ENCODE measurements at places on chromosomes 1 and 21.

GRCh38 chr1:19312782-19313635, 883 bp downstream of the SLC66A1 start:
- DNase-seq, result no peak

DNA sequence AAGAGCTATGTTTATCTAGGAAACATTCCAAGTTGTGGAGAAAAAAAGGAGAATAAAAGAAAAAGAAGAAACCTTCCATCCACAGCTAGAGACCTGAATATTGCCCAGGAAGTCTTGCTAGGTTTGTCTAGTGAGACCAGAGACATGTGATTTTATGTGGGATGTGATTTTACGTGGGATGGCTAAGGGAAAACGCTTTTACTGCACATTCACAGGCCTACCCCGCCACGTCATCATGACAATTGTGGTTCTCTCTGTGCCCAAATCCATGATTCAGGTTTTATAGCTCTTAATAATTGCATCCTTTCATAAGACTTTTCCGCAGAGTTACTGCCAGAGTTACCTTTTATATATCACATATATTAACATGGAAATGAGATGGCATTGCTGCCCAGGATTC, 86.4 kb upstream of the SSX2IP start:
- DNase-seq, result no peak

DNA sequence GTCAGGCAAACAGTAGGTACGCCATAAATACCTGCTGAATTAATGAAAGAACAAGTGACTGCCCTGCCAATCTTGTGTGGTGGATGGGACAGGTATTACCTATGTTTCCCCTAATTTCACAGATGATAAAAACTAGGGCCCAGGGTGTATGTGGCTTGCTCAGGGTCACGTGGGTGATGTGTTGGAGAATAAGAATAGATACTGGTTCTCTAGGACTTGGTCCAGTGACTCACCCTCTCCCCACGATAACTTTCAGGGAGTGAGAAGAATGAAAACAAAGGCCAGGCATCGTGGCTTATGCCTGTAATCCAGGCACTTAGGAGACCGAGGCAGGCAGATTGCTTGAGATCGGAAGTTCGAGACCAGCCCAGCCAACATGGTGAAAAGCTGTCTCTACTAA, 26.7 kb downstream of the SLC26A9 start:
- DNase-seq, result no peak

GRCh38 chr1:168653567-168653966, 75.4 kb downstream of the DPT start:
- DNase-seq, result no peak

DNA sequence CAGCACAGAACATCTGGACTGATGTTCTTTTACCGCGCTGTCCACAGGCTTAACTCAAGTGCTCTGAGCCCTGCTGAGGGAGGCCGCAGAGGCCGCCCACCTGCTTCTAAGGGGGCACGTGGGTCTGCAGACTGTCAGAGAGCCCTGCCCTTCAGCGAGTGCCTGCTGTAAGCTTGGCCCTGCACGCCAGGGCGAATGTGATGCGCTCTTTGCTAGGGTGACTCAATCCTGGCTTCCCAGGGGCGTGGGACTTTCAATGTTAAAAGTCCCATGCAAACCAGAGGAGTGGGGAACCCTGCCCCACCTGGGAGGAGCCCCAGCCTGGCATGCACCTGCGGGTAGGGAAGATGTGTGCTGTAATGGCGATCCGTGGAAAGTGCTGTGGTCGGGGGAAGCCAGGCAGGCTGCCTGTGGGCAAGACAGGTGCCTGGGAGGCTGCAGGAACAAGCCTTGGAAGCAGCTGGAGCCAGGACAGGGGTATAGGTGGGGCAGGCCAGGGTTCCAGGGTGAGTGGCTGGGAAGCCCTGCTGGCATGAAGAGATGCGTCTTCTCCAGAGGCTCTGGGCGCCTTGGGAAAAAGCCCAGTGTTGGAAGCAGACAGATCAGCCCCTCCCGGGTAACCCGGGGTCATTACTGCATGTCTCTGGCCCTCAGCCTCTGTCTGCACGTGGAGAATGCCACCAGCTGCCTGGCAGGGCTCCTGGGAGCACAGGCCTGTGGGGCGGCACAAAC, 594 bp upstream of the PANK4 start:
- DNase-seq, result peak; percentile 69

GRCh38 chr1:56481140-56481694, 98.1 kb downstream of the PLPP3 start:
- no peak for DNase-seq

GRCh38 chr1:226223786-226224244, 351 bp downstream of the MIXL1 start:
- no peak for DNase-seq

DNA sequence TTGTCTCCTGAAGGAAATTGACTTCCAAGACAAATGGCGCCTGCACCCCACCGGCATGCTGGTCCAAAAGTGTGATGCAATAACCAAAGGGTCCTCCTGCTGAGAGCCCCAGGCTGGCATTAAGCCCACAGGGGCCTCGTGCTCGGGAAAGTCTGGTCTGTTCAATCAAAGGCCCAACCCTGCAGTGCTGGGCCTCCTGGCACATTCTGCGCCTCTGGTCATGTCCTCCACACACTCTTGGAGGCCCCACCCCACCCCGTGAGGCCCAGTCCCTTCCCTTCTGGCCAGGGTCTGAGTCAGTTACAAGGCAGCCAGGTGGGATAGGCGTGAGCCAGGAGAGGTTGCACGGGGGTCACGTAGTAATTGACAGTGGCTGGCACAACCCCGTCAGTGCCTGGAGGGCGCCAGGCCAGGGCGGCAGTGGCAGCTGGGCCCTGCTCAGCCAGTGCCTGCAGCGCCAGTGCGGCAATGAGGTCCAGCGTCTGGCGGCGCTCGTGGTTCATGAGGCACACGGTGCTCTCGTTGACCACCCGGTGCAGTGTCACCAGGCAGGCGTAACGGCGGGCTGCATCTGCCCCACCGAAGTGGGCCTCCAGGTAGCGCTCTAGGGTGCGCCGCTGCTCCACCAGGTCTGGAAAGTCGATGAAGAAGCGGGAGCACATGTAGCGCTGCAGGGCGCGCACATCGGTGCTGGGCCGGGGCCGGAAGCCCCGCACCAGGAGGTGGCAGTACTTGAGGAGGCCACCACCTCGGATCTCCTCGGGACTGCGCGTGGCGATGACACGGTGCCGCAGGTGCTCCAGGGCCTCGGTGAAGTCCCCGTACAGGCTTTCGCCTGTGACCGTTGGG, 6.8 kb downstream of the TENT5B start:
- DNase-seq, result no peak

- no peak for DNase-seq
Observed at GRCh38 chr1:156136970-156137483, 16.4 kb upstream of the SEMA4A start.

Data from amygdala (tissue), 56 donors.